CD4-positive, alpha-beta T cell treated with Interleukin-17A for 4 hours (primary cell): ENCODE measurements at places on chromosomes 4 and X.

GRCh38 chr4:181688872-181689271 lies 554.3 kb upstream of the TENM3 start:
- DNase-seq: no peak

- no peak for DNase-seq
Measured at GRCh38 chr4:162865102-162865501, 301.6 kb downstream of the NAF1 start.

DNA sequence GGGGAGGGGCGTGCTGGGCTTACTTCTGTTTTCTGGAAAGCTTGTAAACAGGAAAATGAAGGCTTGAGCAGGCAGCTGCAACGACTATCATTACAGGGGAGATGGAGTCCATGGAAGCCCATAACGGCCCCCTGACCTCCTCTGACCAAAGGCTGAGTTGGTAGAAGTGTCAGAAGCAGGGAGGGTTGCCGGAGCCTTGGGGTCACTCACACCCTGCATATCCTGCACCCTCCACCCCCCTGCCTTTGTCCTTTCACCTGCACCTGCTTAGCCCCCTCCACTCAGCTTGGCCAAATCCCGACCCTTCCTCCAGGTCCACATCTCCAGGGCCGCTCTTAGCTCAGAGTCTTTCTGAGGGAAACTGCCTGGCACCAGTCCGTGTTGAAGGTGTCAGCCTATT lies 12.5 kb upstream of the MSX1 start:
- DNase-seq: no peak

- DNase-seq: no peak
Measured at GRCh38 chr4:186823989-186824388, 100.3 kb upstream of the FAT1 start.

- no peak for DNase-seq
Measured at GRCh38 chrX:152844256-152844655, 13.4 kb downstream of the NSDHL start.

DNA sequence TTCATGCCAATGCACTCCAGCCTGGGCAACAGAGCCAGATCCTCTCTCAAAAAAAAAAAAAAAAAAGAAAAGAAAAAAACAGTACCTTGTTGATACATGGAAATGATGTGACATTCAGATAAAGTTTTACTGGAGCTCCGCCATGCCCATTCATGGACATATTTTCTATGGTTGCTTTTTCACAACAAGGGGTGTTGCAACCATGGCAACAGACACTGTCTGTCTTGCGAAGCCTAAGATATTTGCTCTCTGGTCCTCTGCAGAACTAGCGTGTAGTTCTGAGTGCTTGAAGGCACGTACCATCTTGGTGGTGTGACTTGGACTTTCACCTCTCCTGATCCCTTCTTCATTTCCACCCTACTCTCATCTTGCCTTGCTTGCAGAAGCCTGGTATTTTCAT lies 53.2 kb downstream of the TBL1X start:
- no peak for DNase-seq

- DNase-seq: no peak
Measured at GRCh38 chrX:68936126-68936525, 107.3 kb downstream of the EFNB1 start.
